Stimulated activated CD4-positive, alpha-beta T cell treated with anti-CD3 and anti-CD28 coated beads, Interleukin-4, amount 100 ng/mL, for 24 hours (primary cell): ENCODE measurements at places on chromosomes 16 and 17.

DNA sequence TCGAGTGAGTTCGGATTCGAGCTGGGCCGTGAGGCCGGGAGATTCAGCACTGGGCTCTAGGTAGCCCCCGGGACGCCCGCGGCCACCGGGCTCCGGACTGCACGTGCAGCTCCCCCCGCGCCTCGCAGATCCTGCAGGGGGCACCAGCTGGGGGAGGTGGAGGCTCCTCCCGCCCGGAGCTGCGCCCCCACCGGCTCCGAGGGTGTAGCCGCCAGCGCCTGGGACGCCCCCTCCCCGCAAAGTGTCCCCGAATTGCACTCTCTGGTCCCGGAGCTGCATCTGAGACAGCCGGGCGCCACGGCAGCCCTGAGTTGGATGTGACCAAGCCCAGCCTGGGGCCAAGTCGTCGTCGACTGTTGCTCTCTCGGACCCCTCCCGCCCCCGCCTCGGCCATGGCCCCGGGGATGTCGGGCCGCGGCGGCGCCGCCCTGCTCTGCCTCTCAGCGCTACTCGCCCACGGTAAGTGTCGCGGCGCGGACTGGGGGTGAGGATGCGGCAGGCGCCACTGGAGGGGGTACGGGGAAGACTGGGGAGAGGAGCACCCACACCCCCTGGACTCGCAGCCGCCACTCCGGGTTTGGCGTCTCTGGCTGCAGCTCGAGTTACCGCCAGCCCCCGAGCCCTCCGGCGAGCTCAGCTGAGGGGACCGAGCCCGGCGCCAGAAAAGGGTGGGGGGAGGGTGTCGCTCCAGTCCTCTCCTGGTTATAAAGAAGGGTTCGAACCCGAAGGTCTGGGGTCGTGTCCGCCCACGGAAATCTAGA is 1.5 kb downstream of the TMEM132E start:
- DNase-seq = no peak

GRCh38 chr16:73064994-73065545 is 17.1 kb upstream of the ZFHX3 start:
- no peak for DNase-seq

- no peak for DNase-seq
These were observed 650 bp downstream of the KIAA0753 start for GRCh38 chr17:6639586-6640535.

DNA sequence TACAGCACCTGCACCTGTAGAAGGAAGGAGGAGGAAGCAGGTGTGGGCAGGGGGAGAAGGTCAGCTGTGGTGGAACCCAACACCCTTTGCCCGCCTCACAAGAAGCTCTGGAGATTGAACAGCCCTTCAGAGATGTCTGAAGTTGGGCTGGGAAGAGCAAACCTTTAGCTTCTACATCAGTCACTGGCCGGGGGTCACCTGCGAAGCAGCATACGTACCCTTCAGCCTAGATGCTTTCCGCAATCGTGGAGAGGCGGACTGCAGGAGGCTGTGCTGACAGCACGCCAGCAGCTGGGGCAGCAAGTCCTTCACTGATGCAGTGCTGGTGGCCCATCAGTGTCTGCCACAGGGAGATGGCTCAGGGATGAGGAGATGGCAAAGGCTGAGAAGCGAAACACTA is 5.2 kb upstream of the HS3ST3B1 start:
- DNase-seq = no peak

DNA sequence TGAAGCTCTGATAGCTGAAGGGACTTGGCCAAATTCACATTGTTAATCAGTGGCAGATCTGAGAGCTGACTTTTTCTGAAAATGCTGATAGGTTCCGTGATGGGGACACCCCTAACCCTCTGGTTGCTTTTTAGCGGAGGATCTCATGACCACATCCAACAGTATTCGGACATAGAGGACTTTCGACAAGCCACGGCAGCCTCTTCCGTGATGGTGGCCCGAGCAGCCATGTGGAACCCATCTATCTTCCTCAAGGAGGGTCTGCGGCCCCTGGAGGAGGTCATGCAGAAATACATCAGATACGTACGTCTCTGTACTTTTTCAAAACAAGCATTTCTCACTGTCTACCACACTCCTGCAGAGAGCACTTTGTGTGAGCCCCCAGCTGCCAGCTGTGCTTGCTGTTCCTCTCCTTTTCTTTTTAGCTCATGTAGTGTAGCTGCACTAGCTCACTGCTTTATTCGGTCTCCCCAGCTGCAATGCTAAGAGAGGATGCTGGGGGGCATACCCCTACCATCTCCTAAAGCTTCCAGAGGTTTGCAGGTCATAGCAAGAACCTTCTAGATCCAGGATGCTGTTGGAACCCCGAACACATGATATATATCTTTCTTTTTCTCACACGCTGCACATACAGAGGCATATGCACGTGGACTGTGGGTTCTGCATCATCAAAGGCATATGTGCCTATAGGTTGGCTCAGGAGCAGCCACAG is 14.2 kb upstream of the NFATC3 start:
- DNase-seq = no peak
